ENCODE measurements at places on chromosomes 2 and 18.
A peak's percentile ranks its signal among the peaks of the same experiment; 100 is the strongest.

GRCh38 chr2:8709611-8710010, 27.8 kb downstream of the ID2 start:
- no peak for DNase-seq

- no peak for DNase-seq
These were observed 35.9 kb upstream of the SNED1 start for GRCh38 chr2:240962300-240963064.

GRCh38 chr2:104443145-104443544, 410.8 kb upstream of the POU3F3 start:
- no peak for DNase-seq

DNA sequence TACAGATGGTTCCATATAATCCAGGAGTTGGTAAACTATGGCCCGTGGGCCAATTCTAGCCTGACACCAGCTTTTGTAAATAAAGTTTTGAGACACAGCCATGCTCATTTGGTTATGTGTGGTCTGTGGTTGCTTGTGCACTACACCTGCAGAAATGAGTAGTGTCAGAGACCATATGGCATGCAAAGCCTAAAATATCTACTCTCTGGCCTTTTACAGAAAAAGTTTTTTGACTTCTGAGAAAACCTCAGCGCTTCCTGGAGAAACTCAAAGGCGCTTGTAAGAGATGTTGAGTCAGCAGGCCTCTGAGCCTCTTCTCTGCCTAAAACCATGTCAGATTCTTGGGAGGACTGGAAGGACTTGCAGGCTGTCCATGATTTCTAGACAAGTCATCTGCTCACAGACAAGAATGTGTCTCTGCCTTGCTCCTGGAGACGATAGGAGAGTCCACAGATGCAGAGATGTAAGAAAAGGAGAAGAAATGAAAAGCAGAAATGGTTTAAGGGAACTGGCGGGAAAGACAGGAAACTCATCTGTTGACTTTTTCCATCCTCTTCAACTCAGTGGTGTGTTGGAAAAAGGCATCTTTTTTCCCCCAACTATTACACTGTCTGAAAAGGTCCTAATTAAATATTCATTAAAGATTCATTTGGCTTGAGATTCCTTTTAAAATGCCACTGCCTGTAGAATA, 5.2 kb downstream of the TTC39C start:
- peak; percentile 35 for DNase-seq

DNA sequence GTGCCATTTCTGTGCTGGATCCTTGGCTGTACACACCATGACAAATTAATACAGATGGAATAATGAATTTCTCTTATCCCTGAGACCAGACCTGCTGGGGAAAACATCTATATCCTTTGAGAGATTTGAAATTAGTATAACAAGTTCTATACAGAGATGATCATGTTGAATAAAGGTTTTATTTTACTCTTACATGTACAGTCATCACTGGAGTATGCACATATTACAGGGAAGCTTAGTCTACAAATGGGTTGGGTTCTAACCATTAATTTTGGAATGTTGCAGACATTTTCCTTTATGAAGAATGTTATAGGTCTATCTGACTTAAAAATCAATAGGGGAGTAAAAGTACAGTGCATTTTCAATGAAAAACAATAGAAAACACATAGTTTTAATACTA, 29.9 kb upstream of the MMADHC start:
- DNase-seq, result no peak

DNA sequence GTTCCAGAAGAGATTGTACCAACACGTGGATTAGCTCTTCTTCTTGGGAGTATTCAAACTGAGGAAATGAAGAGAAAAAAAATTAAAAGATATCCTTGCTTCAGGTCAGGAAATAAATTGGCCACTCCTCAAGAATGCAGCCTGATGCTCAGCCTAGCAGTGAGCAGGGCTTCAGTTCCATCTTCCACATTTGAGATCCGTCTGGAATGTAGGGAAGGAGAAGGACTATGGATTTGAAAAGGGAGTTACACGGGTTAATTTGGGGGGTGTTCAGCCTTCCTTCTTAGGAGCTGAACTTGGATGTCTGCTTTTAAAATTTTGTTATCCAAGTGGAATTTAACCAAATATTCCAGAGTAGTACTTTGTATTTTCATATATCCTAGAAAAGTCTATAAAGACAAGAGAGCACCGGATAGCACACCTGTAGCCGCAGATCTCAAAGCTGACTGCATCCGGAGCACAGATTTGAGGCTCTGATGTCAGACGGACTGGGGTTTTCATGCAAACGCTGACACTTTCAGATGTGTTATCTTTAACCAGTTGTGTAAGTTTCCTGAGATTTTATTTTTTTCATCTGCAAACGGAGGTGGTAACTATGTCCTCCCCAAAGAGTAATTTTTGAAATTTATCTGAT, 99.3 kb downstream of the COPS8 start:
- no peak for DNase-seq

- DNase-seq, result no peak
These were observed 17.6 kb downstream of the SERPINB4 start for GRCh38 chr18:63626431-63626830.

- DNase-seq, result no peak
These were observed 7.7 kb downstream of the MGAT5 start for GRCh38 chr2:134261398-134262131.

GRCh38 chr18:39462436-39462835, 1896.8 kb upstream of the CELF4 start:
- DNase-seq, result no peak

DNA sequence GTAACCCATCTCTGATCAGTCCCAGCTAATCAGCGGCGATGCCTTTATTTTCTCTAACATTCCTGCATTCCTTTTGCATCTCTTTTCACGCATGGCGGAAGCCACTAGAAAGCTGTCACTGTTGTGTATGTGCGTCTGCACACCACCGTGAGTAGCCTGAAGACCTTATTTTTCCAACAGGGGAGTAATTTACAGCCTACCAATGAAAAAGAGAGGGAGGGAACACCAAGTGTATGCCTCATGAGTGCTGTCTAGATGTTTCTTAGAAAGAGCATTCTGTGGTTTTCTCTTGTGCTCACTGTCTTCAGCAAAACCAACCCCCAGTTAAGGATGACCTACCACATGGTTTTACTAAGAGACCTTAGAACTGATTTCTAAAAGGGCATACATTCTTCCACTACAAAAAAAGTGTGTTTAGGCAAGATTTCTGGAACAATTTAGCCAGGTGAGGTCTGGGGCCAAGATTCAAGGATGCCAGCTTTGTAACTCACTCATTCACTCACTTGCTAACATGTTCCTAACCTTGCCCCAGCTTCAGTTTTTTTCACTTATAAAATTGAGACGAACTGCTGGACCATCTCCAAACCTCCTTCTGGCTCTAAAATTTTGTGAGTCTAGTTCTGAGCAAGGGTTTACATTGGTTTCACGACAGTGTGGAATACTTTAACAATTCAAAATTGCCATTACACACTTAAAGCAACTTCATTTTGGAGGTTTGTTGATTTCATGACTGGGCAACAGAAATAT, 51.4 kb downstream of the BCL2 start:
- no peak for DNase-seq

- DNase-seq, result peak; percentile 41
These were observed 18.6 kb downstream of the ARL4C start for GRCh38 chr2:234478121-234478858.

DNA sequence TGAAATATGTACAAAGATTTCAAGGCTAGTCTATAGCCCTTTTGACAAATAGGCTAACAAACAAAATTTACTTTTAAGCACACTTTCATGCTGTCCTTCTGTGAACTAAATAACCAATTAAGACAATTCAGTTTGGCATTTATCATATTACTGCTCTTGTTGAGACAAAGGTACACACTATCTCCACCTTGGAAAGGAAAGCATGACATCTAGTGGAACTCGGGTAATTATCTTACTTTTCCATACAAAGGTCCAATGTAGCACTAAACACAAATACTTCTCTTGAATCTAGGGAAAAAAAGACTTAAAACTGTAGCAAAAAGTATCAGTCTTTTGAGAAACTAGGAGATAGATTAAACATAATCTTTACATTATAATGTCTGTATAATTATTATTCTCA, 125.0 kb upstream of the CD226 start:
- DNase-seq, result no peak

DNA sequence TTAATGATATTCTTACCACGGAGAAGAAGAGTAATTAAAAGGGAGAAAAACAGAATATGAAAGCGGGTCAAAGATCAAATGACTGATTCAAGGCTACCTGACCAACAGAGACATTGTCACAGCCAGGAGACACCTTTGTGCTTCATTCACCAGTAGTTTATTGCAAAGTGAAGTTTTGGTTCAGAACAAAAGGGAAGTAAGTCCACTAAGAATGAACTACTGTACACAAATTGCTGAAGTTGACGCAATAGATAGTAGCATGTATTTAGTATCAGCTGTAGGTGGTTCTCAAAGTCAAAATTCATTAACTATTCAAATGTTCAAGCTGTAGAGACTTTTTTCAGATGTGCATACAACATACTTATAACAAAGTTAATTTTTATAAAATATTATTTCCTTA, 64.7 kb upstream of the COX7A2L start:
- no peak for DNase-seq

DNA sequence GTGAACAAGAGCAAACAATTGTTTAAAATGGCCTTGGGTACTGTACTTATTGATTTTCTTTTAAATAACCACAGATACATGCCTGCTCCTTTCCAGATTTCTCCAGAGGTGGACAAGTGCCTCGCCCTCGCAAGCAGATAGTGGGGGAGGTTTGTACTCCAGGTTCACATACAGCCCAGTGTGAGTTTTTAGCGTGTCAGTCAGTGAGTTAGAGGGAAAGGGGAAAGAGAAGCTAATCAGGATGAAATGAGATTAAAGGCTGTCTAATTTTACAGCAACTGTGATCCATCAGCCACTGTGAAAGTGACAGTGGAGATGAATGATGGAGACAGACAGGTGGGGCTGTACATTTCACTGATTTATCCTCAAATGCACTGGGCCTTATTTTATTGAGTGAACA, 74.7 kb downstream of the KLHL14 start:
- DNase-seq, result no peak

- DNase-seq, result no peak
These were observed 1.0 kb downstream of the CNNM3 start for GRCh38 chr2:96816836-96817702.

GRCh38 chr18:21826641-21827302, 86.2 kb downstream of the MIB1 start:
- no peak for DNase-seq

- DNase-seq, result no peak
These were observed 11.7 kb upstream of the CYP26B1 start for GRCh38 chr2:72159211-72159993.

Measured in NK-92 treated with Interleukin-12 subunit alpha and Interleukin-12 subunit beta, amount 100 ng/mL, for 24 hours (cell line).